Common myeloid progenitor, CD34-positive (primary cell): ENCODE measurements at places on chromosomes 2 and 18.

GRCh38 chr2:18473241-18474181 is 86.9 kb downstream of the RDH14 start:
- DNase-seq, result no peak

GRCh38 chr2:128389388-128390086 is 70.9 kb upstream of the HS6ST1 start:
- DNase-seq, result no peak

- no peak for DNase-seq
Measured at GRCh38 chr2:33529771-33530481, 53.5 kb downstream of the RASGRP3 start.

GRCh38 chr2:201933792-201934237 is 99.8 kb upstream of the FZD7 start:
- DNase-seq, result no peak

DNA sequence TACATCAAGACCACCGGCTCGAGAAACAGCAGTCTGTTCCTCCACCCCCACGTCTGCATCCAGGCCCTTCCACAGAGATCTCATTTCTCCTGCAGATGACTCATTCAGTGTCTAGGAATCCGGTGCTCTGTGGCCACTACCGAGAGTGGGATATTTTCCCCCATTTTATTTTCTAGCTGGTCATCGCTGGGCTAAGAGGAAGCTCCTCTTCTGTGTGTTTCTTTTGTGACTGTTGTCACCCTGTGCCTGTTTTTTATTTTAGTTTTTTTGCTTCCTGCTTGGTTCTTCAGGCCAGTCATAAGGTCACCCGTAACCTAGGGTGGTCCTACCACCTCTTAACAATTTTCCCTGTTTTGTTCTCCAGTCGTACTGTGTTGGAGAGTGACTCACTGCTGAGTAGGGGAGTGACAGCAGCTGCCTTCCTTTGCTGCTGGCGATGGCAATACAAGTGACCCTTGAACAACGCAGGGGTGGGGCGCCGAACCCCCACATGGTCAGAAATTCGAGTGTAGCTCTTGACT is 6.7 kb downstream of the RAMP1 start:
- DNase-seq, result no peak
